ENCODE measurements at places on chromosomes 16 and 17. TPM values are rescaled to one million over a fixed set of nuclear protein-coding genes. Genes with fewer than 3 reads are reported as not detected.

DNA sequence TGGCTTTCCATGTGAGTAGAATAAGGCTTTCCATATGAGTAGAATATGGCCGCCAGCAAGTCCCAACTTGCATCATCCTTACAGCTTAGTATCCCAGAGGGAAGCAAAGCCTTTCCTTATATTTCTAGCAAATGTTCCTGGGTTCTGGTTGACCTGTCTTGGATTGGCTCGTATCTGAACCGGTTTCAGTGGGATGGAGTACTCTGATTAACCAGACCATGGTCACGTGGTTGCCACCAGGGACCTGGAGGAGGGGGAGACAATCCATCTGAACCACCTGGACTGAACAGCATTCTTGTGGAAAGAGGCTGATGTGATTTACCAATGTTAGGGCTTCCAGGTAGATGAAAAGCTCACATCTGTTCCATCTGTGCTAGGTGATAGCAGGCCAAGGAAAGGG, 89.0 kb downstream of the SHISA6 start:
- no peaks in the 10 kb centered on the region for H3K36me3 ChIP-seq
- DNase-seq = no peak
- H3K4me3 ChIP-seq = no peak overlapping the region
- no peak overlapping the region for H3K27ac ChIP-seq

- H3K36me3 ChIP-seq = no peaks in the 10 kb centered on the region
- no peaks in the 10 kb centered on the region for H3K27me3 ChIP-seq
Measured at GRCh38 chr16:77090062-77090461, 100.9 kb upstream of the MON1B start.

DNA sequence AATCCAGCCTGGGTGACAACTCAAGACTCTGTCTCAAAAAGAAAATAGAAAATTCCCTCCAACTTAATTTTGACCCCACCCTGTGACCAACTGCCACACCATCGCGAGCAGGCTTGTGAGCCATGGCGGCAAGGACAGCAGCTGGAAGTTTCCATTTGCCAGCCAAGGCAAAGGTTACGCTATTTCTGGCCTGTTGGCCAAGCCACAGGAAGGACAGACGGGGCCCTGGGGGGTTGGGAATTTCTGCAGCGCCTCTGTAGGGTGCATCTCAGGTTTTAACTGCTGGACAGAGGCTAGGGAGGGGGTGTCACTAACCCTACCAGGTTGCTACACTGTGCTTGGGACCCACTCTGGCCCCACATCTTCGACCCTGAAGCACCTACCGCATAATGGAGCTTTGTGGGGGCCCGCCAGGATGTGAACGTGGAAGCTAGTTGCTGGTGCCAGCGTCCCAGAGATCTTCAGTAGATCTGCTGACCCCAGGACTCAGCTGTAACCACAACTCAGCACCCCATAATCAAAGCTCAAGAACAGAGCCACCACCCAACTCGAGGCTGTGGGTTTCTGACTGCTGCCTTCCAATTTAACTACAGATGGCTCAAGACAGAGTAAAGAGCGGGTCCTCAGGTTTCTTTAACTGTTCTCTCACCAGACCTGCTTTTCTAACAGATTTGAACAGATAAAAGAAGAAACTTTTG, 10.9 kb downstream of the KIFC3 start:
- no peaks in the 10 kb centered on the region for H3K36me3 ChIP-seq
- H3K27ac ChIP-seq = peak overlapping the region; percentile 75
- DNase-seq = peak; percentile 77

GRCh38 chr17:50173335-50173941, 7.6 kb downstream of the SGCA start:
- H3K4me3 ChIP-seq = no peak overlapping the region
- DNase-seq = peak; percentile 62
- H3K4me1 ChIP-seq = peaks cover 67% of the 10 kb centered on the region
- H3K27me3 ChIP-seq = no peaks in the 10 kb centered on the region

PLA2G10 gene
- not detected for total RNA-seq

KRT27 gene
- total RNA-seq = not detected

FBXW10 gene
- not detected for total RNA-seq

Measured in heart left ventricle (tissue), 16 donors.